ENCODE measurements at places on chromosomes 1 and 21.

DNA sequence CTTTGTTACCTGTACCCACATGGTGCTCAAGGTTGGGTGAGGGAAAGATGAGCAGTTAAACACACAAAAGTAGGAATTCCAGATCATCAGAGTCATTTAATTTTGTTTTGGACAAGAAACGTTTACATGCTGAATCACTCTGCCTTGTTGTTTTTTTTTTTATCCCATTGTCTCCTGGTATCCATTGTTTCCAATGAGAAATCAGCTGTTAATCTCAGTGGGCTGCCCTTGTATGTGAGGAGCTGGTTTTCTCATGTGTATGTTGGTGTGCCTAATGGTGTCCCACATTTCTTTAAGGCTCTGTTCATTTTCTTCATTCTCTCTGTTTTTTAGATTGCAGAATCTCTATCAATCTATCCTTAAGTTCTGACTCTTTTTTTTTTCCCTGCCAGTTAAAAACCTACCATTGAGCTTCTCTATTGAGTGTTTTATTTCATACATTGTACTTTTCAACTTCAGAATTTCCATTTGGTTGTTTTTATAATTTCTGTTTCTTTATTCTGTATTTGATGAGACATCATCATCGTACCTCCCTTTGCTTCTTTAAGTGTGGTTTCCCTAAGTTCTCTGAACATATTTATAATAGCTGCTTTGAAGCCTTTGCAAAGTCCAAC lies 8.8 kb upstream of the OBSCN start:
- no peak for DNase-seq

DNA sequence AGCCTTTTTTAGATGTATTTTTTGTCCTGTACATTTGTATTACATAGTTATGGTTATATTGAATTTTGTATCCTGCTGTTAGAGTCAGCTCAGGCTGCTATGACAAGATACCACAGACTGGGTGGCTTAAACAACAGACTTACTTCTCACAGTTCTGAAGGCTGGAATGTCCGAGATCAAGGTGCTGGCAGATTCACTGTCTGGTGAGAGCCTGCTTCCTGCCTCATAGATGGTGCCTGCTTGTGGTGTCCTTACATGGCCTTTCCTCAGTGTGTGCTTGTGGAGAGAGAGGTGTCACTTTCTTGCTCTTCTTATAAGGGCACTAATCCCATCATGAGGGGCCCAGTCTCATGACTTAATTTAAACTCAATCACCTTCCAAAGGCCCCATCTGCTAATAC lies 23.1 kb upstream of the MYSM1 start:
- no peak for DNase-seq

- no peak for DNase-seq
Measured at GRCh38 chr1:208425096-208425495, 180.9 kb upstream of the PLXNA2 start.

- DNase-seq = no peak
Measured at GRCh38 chr1:147466543-147466942, 74.8 kb upstream of the BCL9 start.

GRCh38 chr1:114896795-114897194 lies 42.1 kb downstream of the SYCP1 start:
- DNase-seq = no peak

GRCh38 chr1:10909697-10910680 lies 102.5 kb upstream of the TARDBP start:
- peak; percentile 85 for DNase-seq

DNA sequence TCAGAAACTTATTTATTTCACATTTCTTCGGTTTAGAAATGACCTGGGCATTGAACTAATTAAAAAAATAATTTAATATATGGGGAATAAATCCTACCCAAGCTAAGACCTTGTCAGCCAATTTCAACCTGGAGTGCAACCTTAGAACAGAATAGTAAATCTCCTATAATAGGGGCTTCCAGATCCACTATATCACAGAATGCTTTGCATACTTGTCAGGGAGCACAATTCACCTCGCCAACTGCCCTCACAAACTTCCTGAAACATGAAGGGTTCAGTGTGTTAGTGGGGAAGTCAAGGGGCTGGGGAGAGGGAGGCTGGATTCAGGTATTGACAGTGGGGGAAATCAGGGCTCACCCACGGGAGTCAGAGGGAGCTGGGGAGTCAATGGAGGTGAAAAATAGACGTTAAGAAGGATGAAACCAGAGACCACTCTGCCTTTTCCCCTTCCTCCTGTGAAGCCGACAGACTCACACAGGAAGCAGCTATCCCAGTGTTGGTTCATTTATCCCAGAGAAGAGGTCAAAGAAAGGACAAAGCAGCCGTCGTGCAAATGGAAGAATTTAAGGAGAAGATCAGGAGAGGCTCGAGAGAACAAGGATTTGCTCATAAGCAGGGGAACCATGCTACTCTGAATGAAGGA lies 453.3 kb downstream of the NUF2 start:
- no peak for DNase-seq

- no peak for DNase-seq
Measured at GRCh38 chr21:35359076-35359475, 310.0 kb upstream of the RUNX1 start.

Measured in activated CD4-positive, alpha-beta T cell treated with anti-CD3 and anti-CD28 coated beads for 48 hours (primary cell).